ENCODE measurements at places on chromosomes 5 and 9. TPM values are rescaled to one million over a fixed set of nuclear protein-coding genes. Genes with fewer than 3 reads are reported as not detected.

DNA sequence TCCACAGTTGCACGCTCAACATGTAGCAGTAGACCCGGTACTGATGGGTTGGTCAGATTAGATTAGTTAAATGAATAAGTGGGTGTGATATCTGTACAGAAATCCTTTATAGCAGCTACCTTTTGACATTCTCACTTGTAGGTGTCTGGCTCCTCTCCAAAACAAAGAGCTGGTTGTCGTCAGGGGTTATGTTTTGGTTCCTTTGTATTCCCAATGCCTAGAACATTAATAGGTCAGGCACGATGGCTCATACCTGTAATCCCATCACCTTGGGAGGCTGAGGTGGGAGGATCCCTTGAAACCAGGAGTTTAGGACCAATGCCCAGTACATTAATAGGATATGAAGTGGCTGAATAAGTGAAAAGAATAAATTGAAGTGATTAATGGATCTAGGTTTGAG lies 182.1 kb downstream of the SNCAIP start:
- DNase-seq = no peak

DNA sequence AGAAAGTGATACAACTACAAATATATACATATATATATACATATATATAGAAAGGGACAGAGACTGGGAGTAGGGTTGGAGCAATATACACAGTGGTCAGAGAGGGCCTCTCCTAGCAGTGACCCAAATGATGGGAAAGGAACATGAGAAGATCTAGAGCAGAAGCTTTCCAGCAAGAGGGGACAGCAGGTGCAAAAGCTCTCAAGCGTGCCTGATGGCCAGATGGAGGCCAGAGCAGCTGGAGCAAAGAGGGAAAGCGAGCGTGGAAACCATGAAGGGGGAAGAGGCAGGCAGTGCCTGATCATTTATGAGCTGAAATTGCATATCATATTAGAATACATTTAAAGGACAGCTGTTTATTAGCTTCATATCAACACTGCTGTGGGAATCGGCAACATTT lies 7.6 kb upstream of the GRPEL2 start:
- DNase-seq = no peak

- no peak for DNase-seq
Observed at GRCh38 chr5:97142521-97143254, at the start of gene LIX1. Gene LIX1, minus strand, starts transcription at chr5:97142611. Its CDS starts 35 bp downstream, at chr5:97142576.

- no peak for DNase-seq
Observed at GRCh38 chr5:55551358-55551757, 16.6 kb upstream of the PLPP1 start.

DNA sequence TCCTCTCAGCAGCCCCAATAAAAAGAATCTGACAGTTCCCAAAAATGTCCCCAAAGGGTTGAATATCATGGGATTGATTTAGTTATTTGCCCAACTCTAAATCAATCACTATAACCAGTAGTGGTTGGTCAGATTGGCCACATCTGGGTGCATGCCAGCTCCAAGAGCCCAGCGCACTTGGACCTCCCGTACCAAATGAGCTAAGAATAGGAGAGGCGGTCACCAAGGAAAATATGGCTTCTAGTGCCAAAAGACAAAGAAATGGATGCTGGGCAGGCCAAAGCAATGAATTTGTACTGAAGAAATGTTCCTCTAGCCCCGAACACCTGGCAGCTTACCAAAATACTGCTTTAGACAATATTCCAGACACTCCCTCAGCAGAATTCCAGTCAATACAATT lies 80.3 kb downstream of the RCL1 start:
- DNase-seq = no peak

The INSL4 gene
- not detected for polyA plus RNA-seq

- DNase-seq = peak; percentile 64
Observed at GRCh38 chr5:157476702-157477408, 16.8 kb downstream of the NIPAL4 start.

- DNase-seq = peak; percentile 70
Observed at GRCh38 chr5:113112435-113112834, 135.8 kb downstream of the DCP2 start.

The PKD2L2 gene
- polyA plus RNA-seq = 0.85 TPM

- no peak for DNase-seq
Observed at GRCh38 chr9:127644943-127645342, 32.9 kb downstream of the STXBP1 start.

The LCN10 gene
- 8.1 TPM for polyA plus RNA-seq

Measured in muscle of arm (tissue), 14 donors.